ENCODE measurements at places on chromosomes 2 and 18. TPM values are rescaled to one million over a fixed set of nuclear protein-coding genes. Genes with fewer than 3 reads are reported as not detected.

The MC5R gene
- not detected for total RNA-seq

The ALLC gene
- total RNA-seq: not detected

The GAREM2 gene
- 2.5 TPM for total RNA-seq

The SPP2 gene
- total RNA-seq: not detected

The ASPRV1 gene
- total RNA-seq: 39.5 TPM

The CPO gene
- 0.89 TPM for total RNA-seq

The MCEE gene
- total RNA-seq: 33.5 TPM

Measured in skin of body (tissue), 3 donors.